ENCODE measurements at places on chromosomes 1 and 21.

- no peak for DNase-seq
Measured at GRCh38 chr1:38420666-38421065, 374.1 kb upstream of the POU3F1 start.

GRCh38 chr1:13746342-13746741 lies 46.4 kb downstream of the PRDM2 start:
- no peak for DNase-seq

- no peak for DNase-seq
Measured at GRCh38 chr1:204104331-204105130, 31.6 kb downstream of the SOX13 start.

GRCh38 chr1:108884968-108885367 lies 8.2 kb downstream of the GPSM2 start:
- no peak for DNase-seq

DNA sequence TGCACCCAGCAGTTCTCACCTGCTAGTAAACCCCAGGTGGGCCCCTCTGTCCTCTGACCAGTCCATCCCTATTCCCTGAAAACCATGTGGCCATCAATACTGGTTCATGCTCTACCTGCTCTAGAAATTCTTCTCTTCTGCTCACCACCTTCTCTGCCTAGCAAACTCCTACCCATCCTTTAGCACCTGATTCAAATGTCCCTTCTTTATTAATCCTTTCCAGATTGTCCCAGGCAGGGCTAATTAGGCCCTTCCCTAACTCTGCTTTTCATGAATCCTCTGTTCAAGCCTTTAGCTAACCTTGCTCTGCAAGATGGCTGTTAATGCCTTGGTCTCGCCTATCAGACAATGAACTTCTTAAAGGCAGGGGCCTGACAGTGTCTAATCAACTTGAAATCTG lies 62.1 kb upstream of the TRABD2B start:
- no peak for DNase-seq

- no peak for DNase-seq
Measured at GRCh38 chr1:17630048-17630830, 90.7 kb downstream of the ARHGEF10L start.

- no peak for DNase-seq
Measured at GRCh38 chr1:101006553-101006952, 19.0 kb downstream of the DPH5 start.

All from stimulated activated CD4-positive, alpha-beta T cell treated with anti-CD3 and anti-CD28 coated beads, TNF-alpha, amount 100 ng/mL, for 4 hours (primary cell).